Bronchial epithelial cell (primary cell): ENCODE measurements at places on chromosomes 7 and 10. TPM values are rescaled to one million over a fixed set of nuclear protein-coding genes. Genes with fewer than 3 reads are reported as not detected.

IL15RA gene
- 0.51 and 0.79 TPM in 2 replicates for total RNA-seq

PLEKHA8 gene
- total RNA-seq = 17.0 and 17.1 TPM in 2 replicates

TFPI2 gene
- total RNA-seq = 2.8 and 8.7 TPM in 2 replicates

CTTNBP2 gene
- total RNA-seq = 0.26 and 0.38 TPM in 2 replicates

GTPBP10 gene
- 16.8 and 17.3 TPM in 2 replicates for total RNA-seq

UBTD1 gene
- total RNA-seq = 11.1 and 12.4 TPM in 2 replicates

LRRD1 gene
- total RNA-seq = 0.13 TPM in 1 of 2 replicates, not detected in the other

ACTR1A gene
- 53.2 and 79.6 TPM in 2 replicates for total RNA-seq

TAS2R5 gene
- 3.9 and 5.1 TPM in 2 replicates for total RNA-seq

DENND2A gene
- 0.26 TPM in 1 of 2 replicates, not detected in the other for total RNA-seq
